IMR-90 (cell line): ENCODE measurements at places on chromosomes 1 and 21. TPM values are rescaled to one million over a fixed set of nuclear protein-coding genes. Genes with fewer than 3 reads are reported as not detected.

GRCh38 chr1:23911921-23912320 lies 1.2 kb downstream of the CNR2 start:
- no peak for DNase-seq

DNA sequence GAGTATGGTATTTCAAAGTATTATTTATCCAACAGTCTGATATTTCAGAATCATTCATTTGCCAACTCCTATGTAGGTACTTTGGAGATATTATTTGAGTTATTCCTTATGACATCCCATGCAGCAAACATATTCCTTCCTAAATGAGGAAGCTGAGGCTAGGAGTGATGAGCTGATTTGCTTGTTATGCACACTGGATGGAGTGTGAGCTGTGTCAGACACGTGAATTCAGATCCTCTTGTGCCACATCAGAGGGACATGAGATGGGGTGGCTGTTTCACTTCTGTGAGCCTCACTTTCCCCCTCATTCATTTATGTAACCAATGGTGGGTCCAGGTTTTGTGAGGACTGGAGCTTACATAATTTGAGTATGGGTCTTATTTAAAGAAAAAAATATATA lies 215.9 kb downstream of the DISC1 start:
- no peak for DNase-seq

GRCh38 chr1:107523061-107523460 lies 382.2 kb downstream of the NTNG1 start:
- DNase-seq = no peak

The IGSF3 gene
- under 0.01 TPM in 2 replicates for total RNA-seq

The DYNLT5 gene
- total RNA-seq = 0.18 and 0.28 TPM in 2 replicates

The CASQ1 gene
- 0.18 TPM in 1 of 2 replicates, not detected in the other for total RNA-seq

The ASTN1 gene
- total RNA-seq = under 0.01 TPM in 1 of 2 replicates, not detected in the other

The ROR1 gene
- total RNA-seq = 8.1 and 10.0 TPM in 2 replicates
